ENCODE measurements at places on chromosomes 16 and 17.

GRCh38 chr16:29830774-29831173 lies 10.5 kb downstream of the MVP start:
- DNase-seq = no peak

GRCh38 chr16:78780808-78781207 lies 681.4 kb downstream of the WWOX start:
- DNase-seq = no peak

DNA sequence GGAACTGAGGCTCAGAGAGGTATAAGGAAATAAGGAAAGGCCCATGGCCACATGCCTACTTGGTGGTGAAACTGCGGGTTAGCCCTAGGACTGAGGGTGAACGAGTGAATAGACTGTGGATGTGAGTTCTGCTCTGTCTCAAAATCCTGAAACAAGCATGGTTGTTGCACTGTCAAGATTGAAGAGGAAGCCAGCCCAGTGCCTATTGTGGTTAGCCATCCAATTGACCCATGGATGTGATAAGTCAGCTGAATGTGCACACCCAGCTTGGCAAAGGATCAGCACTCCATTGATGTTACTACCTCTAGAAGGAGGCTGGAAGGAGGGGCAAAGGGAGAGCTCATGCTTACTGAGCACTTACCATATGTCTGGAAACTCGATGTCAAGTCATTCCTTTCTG lies 4.5 kb downstream of the TMEM114 start:
- DNase-seq = no peak

DNA sequence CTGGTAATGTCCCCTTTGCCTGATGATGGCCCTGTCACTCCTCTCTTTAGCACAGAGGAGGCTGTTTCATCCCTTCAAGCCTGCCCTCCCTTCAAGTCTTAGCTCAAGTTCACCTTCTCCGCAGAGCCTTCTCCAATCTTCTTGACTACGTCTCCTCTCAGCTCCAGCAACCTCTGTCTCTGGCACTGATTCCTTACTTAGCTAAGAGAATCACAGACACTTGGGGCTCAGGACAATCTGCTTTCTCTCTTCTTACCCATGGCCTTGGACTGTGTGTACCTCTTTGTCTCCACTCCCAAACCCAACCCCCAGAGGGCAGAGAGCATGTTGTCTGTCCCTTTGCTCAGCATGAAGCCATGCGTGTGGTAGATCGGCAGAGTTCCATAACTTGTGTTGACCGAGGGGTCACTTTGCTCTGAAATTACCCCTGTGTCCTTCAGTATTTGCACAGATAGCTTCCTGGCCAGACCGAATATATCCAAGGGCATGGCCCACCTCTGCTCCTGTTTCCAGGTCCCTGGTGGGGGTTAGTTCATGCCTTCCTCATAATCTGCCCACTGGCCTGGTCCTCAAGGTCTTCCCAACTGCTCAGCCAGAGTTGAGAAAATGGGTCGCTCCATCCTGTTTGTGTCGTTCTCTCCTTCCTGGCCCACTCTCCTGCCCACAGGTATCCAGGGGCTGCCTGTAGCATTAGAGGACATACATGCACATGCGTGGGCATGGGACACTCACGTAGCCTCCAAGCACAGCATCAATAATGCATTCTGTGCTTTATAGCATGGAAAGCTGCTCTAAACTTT lies 41.6 kb downstream of the MAPT start:
- DNase-seq = no peak

DNA sequence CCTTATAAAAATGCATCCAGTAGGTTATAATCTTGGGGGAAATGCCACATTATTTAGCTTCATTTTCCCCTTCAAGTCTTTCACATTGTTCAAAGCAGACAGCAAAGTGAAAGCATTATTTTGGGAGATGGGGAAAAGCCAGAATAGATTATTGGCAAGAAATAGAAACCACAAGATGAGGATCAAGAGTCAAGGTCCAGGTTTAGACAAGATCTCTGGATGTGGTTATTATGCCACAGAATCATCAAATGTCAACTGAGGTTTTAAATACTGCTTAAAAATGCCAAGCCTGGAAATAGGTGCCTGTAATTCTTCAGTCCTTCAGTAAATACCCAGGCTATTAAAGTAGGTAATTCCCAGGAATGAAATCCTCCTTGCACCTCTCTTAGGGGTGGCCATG lies 65.1 kb upstream of the ALOX12 start:
- no peak for DNase-seq

DNA sequence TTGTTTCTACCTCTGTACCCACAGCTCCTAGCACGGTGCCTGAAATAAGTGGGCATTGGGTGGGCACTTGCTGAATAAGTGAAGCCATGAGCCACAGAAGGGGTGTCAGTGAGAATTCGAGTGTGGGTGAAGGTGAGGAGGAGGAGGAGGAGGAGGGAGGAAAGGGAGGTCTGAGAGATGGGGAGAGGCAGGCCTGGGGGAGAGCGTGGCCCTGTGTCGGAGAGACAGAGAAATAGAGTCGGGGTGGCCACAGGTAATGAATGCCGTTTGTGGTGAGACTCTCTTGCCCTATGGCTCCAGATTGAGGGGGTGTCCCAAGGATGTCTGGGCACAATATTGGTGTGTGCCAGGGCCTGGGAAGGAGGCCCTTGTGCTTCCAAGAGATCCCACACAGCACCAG lies 49.2 kb downstream of the SDK2 start:
- DNase-seq = no peak

DNA sequence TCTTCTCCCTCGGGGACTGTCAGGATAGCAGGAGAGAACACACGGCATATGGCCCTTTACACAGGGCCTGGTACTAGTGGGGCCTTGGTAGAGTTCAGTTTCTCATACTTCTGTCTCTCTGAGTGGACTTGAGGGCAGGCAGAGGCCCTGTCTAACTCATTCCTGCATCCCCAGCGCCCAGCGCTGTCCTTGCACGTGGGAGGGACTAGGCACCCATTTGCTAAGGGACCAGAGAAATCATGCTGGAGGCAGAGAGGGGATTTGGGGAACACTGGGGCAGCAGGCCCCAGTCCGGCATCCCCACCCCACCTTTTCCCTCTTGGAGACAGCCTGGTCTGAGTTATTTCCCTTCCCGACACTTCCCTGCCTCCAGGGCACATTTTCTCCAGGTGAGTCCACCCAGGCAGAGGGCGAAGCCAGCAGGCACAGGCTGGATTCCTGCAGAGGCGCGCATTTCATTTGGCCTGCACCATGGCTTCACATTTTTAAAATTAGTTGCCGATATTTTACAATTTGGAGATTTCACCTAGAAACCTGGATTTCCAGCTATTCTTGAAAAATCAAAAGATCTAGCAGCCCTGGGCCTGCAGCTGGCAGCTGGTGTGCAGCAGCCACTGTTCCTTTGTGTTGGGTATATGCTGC lies 9.7 kb upstream of the NKD1 start:
- no peak for DNase-seq

- DNase-seq = no peak
These were observed 167.9 kb downstream of the MSI2 start for GRCh38 chr17:57424273-57424672.

- DNase-seq = no peak
These were observed 4.7 kb downstream of the DYNC1LI2 start for GRCh38 chr16:66746682-66747081.

DNA sequence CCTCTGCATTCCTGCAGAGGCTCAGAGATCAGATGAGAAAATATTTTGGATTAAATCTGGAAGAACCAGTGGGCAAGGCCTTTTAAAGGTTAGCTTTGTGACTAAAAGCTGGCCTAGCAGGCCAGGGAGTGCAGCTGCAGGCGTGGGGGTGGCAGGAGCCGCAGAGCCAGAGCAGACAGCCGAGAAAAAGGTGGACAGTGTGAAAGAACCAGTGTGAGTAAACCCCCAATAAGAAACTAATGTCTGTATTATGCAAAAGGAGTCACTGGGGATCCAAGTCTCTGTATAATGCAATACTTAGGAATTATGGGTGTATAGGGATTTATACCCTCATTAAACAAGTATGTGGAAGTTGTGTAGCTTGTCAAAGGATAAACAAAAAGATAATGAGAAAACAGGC lies 21.4 kb upstream of the SPACA3 start:
- no peak for DNase-seq

DNA sequence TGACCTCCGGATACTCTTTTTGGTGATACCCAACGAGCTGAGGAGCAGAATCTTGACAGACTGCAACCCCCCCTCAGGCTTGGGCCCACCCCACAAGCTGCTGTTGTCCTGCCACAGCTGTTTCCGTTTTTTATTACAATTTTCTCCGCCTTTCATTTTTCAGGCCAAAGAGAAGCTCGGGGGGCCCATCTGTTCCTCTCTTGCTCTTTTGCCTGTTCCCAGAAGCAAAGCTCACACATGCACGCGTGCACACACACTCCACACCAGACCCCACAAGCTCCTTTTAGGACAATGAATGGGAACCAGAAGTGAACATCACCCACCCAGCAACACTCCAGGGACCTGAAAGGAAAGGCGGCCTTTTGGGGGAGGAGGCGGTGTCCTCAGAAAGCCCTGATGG lies 16.3 kb downstream of the SOX9 start:
- no peak for DNase-seq

GRCh38 chr16:50838165-50838564 lies 96.3 kb downstream of the CYLD start:
- DNase-seq = no peak

- DNase-seq = no peak
These were observed 13.6 kb downstream of the PLK1 start for GRCh38 chr16:23692190-23692837.

DNA sequence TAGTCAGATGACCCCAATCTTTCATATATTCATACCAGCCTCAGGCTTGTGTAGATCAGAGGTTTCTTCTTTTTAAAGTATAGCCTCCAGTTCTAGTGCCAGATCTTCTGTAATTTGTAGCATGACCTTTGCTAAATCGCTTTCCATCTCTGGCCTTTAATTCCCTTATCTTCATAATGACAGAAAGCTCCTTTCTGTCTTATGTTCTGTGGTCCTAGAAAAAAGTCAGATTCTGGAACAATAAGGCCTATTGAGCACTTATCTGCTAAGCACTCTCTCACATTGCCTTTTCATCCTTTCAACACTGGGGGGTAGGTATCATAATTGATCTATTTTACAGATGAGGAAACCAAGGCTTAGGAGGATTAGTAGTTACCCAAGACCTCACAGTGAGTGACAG lies 9.2 kb downstream of the CCL16 start:
- no peak for DNase-seq

- DNase-seq = no peak
These were observed at the start of gene ZFPM1 for GRCh38 chr16:88453217-88453531. Gene ZFPM1 (plus strand): TSS chr16:88453280. CDS start chr16:88453639, 359 bp downstream.

GRCh38 chr17:64174686-64175456 lies 44.9 kb upstream of the ERN1 start:
- DNase-seq = no peak

GRCh38 chr16:9874219-9874618 lies 308.0 kb downstream of the GRIN2A start:
- DNase-seq = no peak

DNA sequence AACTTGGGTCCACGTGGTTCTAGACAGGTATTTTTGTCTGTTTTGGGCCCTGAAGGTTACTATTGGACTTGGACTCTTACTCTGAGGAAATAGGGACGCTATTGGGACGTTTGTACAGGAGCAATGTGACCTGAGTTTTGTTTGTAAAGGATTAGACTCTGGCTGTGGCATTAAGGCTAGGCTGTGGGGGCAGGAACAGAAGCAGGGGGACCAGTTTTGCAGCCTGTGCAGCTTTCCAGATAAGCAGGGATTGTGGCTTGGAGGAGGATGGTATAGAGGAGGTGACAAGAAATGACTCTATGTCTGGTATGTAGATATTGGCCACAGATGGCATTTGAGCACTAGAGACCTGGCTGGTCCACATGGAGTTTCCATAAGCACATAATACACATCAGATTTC lies 12.8 kb downstream of the NOD2 start:
- DNase-seq = no peak

- no peak for DNase-seq
These were observed 279.0 kb downstream of the PMP22 start for GRCh38 chr17:14986127-14986526.

- DNase-seq = no peak
These were observed 78.0 kb downstream of the MAP2K6 start for GRCh38 chr17:69492410-69493071.

- DNase-seq = no peak
These were observed 74.1 kb downstream of the KLHDC4 start for GRCh38 chr16:87691686-87692079.

GRCh38 chr17:67111327-67111726 lies 67.0 kb downstream of the CACNG1 start:
- no peak for DNase-seq

DNA sequence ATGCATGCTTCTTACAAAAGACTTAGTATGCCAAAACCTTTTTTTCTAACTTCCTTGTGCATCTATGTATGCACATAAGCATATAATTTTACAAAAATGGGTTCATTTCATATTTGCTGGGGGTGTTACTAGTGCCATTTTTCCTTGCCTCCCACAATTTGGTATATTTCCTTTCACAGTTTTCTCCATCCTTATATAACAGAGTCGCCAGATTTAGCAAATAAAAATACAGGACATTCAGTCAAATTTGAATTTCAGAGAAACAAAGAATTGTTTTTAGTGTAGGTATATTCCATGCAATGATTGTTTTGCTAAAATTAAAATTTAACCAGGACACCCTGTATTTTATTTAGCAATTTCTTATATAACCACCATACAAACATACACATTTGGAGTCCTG lies 4.0 kb upstream of the FBXO39 start:
- DNase-seq = no peak

GRCh38 chr16:49643429-49644144 lies 212.3 kb downstream of the ZNF423 start:
- no peak for DNase-seq

DNA sequence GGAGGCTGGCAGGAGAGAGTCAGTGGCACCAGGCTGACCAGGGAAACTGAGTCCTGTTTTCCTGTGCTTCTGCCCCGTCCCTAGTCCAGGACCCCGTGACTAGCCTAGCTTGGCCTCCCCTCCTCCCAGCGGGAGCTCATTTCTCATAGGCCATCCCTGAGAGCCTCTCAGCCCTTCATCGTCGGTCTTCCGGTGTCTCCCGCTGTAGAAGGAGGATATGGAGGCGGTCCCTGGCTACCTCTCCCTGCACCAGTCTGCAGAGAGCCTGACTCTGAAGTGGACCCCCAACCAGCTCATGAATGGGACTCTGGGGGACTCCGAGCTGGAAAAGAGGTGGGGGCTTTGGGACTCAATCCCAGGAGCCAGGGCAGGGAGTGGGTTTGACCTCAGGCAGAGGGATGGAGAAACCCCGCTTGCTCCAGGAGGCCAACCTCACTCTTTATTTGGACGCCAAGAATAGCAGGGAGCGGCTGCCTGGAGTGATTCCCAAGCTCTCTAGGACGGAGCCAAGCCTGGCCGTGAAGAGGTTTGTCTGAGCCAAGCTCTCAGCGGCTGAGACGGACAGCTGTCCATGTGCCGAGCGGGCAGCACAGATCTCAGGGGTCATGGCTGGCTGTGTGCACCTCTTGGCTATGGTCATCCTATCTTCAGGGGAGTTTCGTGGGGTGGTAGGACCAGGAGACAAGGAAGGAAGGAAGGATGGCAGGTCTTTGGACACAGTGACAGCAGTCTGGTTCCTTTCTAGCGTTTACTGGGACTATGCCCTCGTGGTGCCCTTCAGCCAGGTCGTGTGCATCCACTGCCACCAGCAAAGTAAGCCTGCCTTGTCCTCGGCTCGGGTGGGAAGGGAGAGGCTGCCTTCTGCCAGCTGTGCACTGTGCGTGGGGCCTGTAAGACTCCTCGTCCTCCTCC lies 26.8 kb downstream of the SGSM2 start:
- DNase-seq = no peak

GRCh38 chr16:50479771-50480170 lies 68.4 kb upstream of the NKD1 start:
- DNase-seq = no peak

GRCh38 chr17:73481676-73482075 lies 162.6 kb downstream of the SDK2 start:
- DNase-seq = no peak

GRCh38 chr17:7383742-7384488 lies 3.0 kb downstream of the TNK1 start:
- DNase-seq = no peak
